WTC11 (cell line): ENCODE measurements at places on chromosomes 1 and 21. TPM values are rescaled to one million over a fixed set of nuclear protein-coding genes. Genes with fewer than 3 reads are reported as not detected.

Gene IFI44
- 0.15 TPM in 1 of 3 replicates, not detected in the others for total RNA-seq

- no peak for DNase-seq
These were observed 41.4 kb upstream of the COL6A2 start for GRCh38 chr21:46056450-46056903.

DNA sequence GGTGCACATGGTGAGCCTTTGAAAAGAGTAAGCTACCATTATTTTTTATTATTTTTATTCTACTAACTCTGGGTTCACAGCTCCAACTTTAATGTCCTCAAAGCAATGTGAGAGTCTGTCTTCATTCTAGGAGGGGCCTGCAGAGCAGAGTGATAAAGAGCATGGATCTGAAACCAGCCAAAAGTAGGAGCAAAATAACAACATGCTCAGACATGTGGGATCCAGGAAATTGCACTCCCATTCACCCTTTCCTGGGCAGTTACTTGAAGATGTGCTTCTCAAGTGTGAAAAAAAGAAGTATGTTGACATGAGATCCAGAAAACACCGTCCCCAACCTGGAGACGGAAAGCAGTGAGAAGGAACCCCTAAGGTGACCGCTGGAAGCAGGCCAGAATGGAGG lies 8.7 kb upstream of the LIN28A start:
- no peak for DNase-seq

GRCh38 chr1:172948457-172948856 lies 102.3 kb downstream of the TNFSF18 start:
- no peak for DNase-seq

- DNase-seq = no peak
These were observed 264.3 kb downstream of the RHOU start for GRCh38 chr1:228999446-229000170.

Gene NCF2
- total RNA-seq = 0.25 to 0.52 TPM (median 0.41 TPM) in 3 replicates

Gene PCAT6
- total RNA-seq = 11.2 to 13.2 TPM (median 11.7 TPM) in 3 replicates

Gene AMPD1
- not detected in 3 replicates for total RNA-seq

DNA sequence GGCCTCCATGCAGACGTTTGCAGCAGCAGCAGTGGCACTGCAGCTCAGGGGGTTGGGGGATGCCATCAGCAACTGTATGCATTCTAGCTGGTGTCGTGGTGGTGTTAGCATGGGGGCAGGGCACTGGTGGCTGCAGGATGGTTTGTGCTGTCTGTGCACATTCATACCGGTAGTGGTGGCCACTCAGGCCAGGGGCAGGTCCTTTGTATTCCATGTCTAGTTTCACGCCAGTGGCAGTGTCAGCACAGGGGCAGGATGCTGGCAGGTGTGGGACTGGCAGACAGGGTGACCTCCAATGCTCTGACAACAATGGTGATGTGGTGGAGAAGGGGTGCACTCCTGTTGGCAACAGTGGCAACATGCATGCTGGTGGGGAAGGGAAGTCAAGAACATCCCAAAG lies 194.2 kb upstream of the LRRC7 start:
- DNase-seq = no peak

GRCh38 chr1:35030756-35031446 lies 844 bp downstream of the ZMYM6 start:
- DNase-seq = peak; percentile 19

Gene CNKSR1
- total RNA-seq = 18.0 to 20.5 TPM (median 19.7 TPM) in 3 replicates

Gene ITLN1
- total RNA-seq = not detected in 3 replicates

Gene C1orf105
- not detected in 3 replicates for total RNA-seq

Gene CFAP126
- total RNA-seq = not detected in 3 replicates

Gene CCDC30
- total RNA-seq = 0.71 to 2.1 TPM (median 0.92 TPM) in 3 replicates

GRCh38 chr1:178038372-178038771 lies 55.5 kb upstream of the RASAL2 start:
- no peak for DNase-seq

DNA sequence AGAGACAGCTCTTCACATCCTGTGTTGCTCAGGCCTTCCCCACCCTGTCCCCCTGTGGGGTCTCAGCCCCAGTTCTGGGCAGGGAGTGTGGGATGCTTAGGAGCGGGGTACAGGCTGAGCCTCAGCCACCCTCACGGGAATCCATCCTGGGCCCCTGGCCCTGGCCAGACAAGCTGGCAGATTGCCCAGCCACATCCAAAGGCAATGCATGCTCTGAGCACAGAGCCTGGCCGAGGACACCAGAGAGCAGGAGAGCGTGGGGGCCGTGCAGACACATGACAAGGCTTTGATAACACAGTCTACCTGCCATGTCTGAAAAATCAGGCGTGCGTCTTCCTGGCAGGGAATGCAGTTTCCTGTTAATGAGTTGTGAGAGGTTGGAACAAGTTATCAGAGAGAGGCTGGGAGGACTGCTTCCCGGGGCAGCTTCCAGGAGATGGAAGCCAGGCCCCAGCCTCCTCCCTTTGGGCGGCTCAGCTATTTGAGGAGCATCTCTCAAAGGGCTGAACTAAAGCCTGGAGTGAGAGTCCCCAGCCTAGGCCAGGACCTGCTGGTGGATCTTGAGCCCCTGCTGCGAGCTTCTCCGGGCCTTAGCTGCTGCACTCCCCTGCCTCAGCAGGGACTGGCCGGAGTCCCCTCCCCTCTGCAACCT lies 72.2 kb upstream of the SELENON start:
- DNase-seq = peak; percentile 36

DNA sequence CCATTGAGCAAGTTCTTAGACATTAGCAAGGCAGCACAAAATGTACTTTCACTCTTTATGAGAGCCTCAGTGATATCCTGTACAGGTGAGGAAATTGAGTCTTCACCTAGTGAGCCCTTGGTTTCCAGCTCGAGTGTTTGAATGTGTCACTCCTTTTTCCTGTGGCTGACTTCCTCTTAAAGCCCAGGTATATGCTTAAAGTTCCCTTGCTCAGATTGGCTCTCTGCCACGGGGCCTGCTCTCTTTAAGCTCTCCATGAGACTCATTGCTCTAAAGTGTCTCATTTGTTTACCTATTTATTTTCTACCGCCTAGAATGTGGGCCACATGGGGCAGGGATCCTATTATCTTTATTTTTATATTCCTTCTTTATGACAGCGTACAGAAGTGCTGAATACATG lies 324.9 kb downstream of the SIPA1L2 start:
- no peak for DNase-seq

- no peak for DNase-seq
These were observed 32.4 kb downstream of the GALNT2 start for GRCh38 chr1:230099465-230099864.

Gene AQP10
- total RNA-seq = not detected in 3 replicates

Gene DNAJC28
- 2.6 to 4.0 TPM (median 3.5 TPM) in 3 replicates for total RNA-seq

DNA sequence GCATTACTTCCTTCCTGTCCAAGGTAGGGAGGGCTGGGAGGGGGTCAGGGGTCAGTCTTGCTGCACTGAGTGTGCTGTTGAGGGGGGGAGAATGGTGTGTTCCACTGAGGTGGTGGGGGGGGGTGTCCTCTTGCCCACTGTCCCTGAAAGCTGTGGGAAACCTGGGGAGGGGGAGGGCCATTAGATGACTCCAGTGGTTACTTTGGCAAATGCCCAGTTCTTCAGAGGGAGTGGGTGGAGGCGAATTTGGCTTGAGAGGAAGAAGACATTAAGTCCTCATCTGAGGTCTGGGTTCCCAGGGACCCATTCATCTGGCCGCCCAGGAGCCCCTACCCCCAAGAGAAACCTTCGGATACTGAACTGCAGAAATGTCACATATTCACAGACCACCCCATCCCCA lies 36.2 kb downstream of the MEF2D start:
- no peak for DNase-seq

DNA sequence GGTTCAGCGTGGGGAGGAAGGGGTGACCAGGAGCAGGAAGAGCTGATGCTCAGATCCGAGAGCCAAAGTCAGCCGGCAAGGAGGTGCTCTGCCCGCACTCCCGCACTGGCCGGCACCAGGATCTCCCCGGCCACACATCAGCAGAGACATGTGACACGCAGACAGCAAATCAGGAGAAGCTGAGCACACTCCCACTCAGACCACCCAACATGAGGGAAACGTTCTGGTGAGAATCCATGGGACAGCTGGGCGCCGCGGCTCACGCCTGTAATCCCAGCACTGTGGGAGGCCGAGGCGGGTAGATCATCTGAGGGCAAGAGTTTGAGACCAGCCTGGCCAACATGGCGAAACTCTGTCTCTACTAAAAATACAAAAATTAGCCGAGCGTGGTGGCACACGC lies 18.6 kb upstream of the PTTG1IP start:
- DNase-seq = no peak

DNA sequence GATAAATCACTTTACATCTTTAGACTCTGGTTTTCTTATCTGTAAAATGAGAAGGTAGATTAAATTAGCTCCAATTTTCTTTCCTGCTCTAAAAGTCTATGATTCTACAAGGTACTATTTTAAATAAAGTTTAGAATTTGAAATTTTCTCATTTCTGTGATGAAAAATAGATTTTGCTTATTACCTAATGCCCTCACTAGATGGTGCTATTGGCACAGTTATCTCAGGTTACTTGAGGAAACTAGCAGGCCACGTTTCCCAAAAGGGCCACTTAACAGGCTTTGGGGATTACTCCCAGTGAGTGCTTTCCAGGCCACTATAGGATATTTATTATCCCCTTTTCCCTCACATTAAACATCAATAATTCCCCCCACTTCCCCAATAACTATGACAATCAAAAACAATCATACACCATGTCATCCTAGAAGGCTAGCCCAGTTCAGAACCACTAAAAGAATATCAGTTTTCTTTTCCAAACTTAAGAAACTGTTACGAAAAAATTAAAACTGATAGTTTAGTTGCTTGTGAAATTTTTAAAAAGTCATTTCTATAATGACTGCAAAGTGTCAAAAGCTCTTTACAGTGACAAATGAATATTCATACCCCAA lies 30.6 kb downstream of the OMA1 start:
- DNase-seq = no peak

GRCh38 chr21:34704119-34704518 lies 35.3 kb downstream of the CLIC6 start:
- DNase-seq = no peak

- no peak for DNase-seq
These were observed 69.5 kb downstream of the DNM3 start for GRCh38 chr1:171910786-171911185.

GRCh38 chr1:203090421-203091198 lies 4.8 kb upstream of the MYOG start:
- no peak for DNase-seq

Gene HRNR
- not detected in 3 replicates for total RNA-seq

GRCh38 chr1:159197561-159198557 lies 6.8 kb upstream of the ACKR1 start:
- DNase-seq = peak; percentile 84

- no peak for DNase-seq
These were observed 1560.3 kb downstream of the MRPL39 start for GRCh38 chr21:24046829-24047443.

GRCh38 chr21:17270229-17270628 lies 242.6 kb upstream of the CXADR start:
- no peak for DNase-seq

Gene CFAP141
- total RNA-seq = not detected in 3 replicates

DNA sequence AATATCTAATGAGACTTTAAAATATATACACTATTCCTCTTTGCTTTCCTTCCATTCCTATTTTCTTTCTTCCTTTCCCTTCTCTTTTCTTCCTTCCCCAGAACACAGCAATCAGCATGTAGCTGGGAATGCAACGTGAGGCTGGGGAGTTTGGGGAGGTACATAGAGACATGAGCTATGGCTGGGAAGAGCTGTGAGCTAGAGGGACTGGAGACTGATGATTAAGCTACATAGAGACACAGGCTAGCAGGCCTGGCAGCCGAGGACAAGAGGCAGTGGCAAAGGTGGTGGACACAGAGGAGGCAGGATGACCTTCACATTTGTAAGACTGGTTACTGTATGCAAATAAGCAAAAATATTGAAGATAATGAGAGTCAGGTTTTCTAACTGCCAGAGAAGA lies 7.5 kb downstream of the LPAR3 start:
- DNase-seq = no peak

Gene HMGCS2
- total RNA-seq = 0.24 to 0.69 TPM (median 0.41 TPM) in 3 replicates

Gene LAMC1
- total RNA-seq = 133 to 162 TPM (median 135 TPM) in 3 replicates

GRCh38 chr1:94115900-94116436 lies 5.0 kb downstream of the ABCA4 start:
- no peak for DNase-seq

GRCh38 chr1:19605967-19606366 lies 38.1 kb upstream of the NBL1 start:
- no peak for DNase-seq

Gene XCL1
- total RNA-seq = 0.53 to 1.1 TPM (median 0.73 TPM) in 3 replicates

Gene TCHH
- 0.02 to 0.05 TPM (median 0.04 TPM) in 3 replicates for total RNA-seq

Gene FALEC
- total RNA-seq = 0.71 to 1.2 TPM (median 1.0 TPM) in 3 replicates

Gene OR2M3
- total RNA-seq = not detected in 3 replicates

DNA sequence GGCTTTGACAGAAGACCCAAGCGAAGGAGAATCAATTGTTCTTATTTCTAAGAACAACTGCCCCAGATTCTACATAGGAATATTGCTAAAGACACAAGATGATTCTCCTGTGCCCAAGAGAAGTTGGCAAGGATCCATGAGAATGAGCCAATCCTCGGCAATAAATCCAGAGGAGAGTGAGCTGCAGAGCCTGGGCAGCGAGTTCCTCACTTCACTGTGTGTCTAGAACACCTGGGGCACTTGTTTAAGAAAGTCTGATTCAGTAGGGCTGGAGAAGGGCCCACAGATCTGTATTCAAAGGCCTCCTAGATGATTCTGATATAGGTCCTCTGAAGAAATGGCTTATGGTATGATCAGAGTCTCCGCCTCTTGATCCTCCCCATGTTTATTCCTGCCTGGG lies 31.8 kb downstream of the GADD45A start:
- DNase-seq = no peak

Gene NPR1
- total RNA-seq = 13.2 to 16.5 TPM (median 15.9 TPM) in 3 replicates

DNA sequence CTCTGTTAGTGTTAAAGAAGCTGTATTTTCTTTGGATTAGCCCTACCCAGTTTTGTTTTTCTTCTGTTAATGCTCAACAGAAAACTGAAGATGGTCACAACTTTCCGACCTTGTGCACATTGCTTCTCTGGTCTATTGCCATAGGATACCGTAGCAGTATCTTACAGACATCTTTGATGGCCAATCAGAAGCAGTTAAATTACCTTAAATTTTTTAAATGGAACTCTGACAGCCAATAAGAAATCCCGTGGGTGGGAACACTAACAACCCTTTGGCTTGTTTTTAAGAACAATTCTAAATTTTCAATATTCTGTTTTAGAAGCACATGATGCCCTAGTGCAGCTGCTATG lies 17.2 kb downstream of the NFYC start:
- no peak for DNase-seq
